Dorsolateral prefrontal cortex (tissue), 122 donors: ENCODE measurements at places on chromosomes 1 and 21. TPM values are rescaled to one million over a fixed set of nuclear protein-coding genes. Genes with fewer than 3 reads are reported as not detected.

The GPR153 gene
- total RNA-seq, result 13.8 TPM

The NBPF20 gene
- total RNA-seq, result 8.0 TPM

The OR2T4 gene
- total RNA-seq, result 1.0 TPM

The TIAM1 gene
- 99.1 TPM for total RNA-seq

The THEM5 gene
- total RNA-seq, result not detected

The FGR gene
- 2.8 TPM for total RNA-seq

GRCh38 chr21:45098867-45099266 is 24.5 kb downstream of the ADARB1 start:
- no peak for DNase-seq

DNA sequence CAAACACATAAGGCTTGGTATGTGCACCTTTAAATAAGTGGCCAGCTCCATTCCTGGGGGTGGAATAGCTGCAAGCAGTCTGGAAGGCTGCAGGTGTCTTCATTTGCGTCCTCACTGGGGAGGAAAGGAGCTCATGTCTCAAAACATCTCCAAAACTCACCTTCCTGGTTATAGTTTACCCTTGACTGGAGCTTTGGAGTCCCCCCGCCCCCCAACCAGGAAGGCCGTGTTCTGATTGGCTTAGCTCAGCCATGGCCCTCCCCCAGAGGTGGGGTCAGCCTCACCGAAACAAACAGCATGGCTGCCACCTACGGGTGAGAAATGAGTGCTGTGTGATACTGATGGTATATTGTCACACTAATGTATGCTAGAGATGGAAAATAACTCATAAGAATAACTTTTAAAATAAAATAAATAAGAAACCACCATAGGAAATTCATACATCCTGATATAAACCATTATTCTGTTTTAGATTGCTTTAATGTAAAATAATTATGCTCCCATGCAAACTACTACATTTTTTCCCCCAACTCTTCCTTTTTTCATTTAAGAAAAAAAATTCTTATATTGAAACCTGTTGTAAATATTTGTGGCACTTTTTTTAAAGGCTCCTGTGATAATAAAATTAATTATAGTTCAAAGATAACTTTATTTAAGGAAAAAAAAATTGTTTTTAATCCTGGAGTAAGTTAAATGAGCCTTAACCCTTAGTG is 90.8 kb downstream of the ZP4 start:
- DNase-seq, result peak; percentile 58

DNA sequence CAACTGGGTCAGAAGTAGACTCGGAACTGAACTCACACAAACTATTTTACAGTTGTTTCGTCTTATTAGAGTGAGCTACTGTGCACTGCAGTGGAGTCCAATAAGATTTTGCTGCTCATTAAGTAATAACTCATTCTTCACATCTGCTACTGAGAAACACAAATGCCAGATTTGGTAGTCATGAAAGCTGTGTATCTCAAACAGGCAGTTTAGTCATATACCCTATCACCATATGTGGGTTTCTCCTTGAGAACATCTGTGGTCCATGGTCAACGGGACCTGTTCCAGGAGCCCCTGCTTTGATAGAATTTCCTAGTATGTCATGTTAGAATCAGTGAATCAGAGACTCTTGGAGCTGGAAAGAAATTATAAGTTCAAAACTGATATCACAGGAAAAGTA is 60.4 kb downstream of the ALG14 start:
- DNase-seq, result no peak

DNA sequence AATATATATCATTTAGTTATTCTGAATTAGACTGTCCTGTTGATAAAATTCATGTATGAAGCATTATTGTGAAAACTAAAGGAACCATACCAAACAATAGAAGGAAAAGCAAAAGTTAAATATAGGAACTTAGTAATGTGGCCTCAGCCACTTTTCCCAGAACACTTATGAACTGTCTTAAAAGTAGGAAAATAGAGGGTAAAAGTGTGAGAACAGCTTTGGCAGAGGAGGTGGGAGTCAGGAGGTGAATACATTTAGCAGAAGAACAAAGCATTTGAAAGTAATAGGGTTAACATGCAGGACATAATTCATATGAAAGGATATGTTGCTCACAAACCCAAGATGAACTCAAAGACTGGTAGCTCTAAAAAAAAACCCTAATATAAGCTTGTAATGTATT is 121.9 kb downstream of the KCNT2 start:
- DNase-seq, result no peak

DNA sequence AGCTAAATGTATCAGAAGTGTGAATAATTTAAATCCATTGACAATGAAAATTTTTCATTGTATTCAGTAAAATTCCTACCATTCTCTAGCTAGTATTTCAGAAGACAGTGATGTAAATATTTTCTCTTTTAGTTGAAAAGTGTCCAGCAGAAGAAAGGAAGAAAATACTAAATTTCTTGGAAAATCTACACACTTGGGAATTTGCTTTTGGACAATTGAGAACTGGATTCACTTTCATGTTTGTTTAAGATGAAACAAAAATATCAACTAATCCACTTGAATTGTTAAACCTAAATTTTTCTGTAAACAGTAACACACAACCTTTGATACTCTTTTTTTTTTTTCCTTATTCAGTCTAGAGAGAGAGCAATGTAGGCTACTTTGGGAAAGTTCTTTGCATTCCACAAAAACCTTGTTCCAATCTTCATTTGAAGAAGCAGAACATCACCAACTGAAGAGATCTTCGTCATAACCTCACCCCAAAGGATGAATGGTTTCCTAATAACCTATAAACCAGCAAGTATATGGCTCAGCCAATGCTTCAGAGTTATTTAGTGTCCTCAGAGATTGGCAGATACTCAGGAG is 155.1 kb upstream of the GORAB start:
- no peak for DNase-seq

DNA sequence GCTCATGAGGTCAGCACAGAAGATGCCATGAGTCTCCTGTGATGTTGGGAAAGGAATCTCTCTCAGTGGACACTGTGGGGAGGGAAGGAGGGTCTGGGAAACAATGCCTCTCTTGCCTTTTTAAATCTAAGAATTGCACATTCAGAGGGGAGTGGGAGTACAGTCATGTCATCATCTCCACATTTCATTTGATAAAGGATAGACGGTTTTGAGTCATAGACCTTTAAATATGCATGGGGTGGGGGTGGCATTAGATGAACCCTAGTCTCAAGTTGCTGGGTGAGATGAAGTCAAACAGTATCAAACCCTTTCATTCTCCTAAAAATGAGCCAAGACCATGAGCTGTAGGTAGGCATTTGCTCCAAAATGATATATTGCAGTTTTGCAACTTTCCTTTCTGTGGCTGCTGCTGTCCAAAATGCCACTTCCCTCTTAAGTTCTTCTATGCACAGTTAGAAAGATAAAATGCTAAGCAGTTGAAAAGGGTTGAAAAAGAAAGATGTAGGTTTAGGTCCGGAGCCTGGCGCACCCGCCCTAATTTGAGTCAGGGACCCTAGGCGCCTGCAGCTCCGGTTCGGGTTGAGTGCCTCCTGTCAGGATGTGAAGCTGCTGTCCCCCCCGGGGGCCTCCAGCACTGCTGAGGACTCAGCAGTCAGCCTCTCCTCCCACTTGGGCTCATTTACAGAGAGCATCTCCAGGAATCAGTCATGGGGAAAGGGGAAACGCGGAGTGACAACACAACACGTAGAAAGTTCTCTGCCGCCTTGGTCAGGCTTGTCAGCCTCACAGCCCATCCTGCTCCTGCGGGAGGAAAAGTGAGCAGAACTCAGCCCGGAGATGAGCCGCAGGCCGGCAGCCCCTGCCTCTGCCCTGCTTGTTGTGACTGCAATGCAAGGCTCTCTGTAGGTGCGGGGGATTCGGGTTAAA is 479.3 kb upstream of the RUNX1 start:
- no peak for DNase-seq

DNA sequence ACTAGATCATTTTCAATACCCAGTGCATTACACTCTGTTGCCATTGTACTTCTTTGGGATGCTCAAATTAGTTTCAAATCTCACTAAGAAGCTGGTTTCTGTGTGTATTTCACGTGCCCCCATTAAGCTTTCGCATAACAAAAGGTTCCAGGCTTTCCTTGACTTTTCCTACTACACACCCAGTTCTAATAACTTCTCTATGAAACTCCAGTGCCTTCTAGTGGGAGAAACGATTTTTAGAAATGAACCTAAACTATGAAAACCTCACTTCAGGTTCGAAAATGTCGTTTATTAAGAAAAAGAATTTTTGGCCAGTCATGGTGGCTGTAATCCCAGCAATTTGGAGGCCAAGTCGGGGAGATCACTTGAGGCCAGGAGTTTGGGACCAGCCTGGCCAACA is 2.8 kb downstream of the CFHR4 start:
- DNase-seq, result no peak

- DNase-seq, result no peak
Measured at GRCh38 chr1:156387870-156388173, 18.8 kb downstream of the RHBG start.

GRCh38 chr1:243831463-243831862 is 18.6 kb downstream of the AKT3 start:
- no peak for DNase-seq
